ENCODE measurements at places on chromosomes 6 and 20.

DNA sequence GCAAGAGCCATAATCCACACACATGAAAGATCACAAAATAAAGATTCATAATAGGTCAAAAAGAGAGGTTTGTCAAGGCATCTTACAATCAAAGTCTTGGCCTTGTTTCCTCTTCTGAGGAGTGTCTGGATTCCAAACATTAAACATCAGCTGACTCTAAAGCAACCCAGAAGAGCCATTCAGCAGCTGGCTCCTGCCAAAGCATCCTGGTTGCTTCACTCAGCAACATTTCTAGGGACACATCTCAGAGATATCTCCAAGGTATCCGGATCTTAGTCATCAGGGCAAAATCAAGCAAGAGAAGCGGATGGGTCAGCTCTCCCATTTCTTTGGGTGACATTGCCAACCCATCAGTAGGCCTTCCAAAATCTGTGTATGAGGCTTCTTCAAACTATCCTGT is 139.6 kb downstream of the KIF6 start:
- DNase-seq: no peak

- no peak for DNase-seq
These were observed 61.1 kb upstream of the SLC22A16 start for GRCh38 chr6:110537208-110538123.

DNA sequence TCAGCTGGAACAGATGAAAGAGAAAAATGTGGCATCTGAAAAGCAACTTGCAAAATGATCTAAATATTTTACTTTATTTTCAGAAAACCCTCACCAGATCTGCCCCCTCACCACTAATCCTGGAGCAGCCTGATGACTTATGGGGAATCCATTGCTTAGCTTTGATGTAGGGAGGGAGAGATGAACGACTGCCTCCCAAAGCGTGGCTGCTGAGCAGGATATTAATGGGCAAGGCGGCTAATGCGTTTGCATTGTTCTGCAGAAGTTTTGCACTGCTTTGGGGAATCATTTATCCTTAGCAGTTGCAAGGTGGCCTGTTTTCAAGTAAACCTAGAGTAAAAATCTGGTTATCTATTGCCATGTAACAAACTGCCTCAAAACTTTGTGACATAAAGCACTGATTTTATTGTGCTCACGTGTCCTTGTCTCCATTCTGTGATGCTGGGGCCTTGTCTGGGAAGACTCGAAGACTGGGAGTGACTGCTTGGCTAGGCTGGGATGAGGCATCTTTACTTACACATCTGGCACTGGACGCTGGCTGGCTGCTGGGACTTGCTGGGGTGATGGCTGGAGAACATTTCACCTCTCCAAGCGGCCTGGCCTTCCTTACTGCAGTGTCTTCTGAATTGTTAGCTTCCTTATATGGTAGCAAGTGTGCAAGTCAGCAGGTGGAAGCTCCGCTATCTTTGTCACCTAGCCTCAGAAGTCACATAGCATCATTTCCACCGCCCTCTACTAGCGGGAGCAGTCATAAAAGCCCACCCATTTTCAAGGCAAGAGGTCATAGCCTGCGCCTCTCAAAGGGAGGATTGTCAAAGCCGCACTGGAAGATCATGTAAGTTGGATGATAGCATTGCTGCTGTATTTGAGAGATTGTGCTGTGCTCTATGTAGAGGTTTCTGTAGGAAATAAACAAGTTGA is 313.2 kb downstream of the NRN1 start:
- DNase-seq: no peak

- no peak for DNase-seq
These were observed 64.4 kb downstream of the SULF2 start for GRCh38 chr20:47720636-47721427.

DNA sequence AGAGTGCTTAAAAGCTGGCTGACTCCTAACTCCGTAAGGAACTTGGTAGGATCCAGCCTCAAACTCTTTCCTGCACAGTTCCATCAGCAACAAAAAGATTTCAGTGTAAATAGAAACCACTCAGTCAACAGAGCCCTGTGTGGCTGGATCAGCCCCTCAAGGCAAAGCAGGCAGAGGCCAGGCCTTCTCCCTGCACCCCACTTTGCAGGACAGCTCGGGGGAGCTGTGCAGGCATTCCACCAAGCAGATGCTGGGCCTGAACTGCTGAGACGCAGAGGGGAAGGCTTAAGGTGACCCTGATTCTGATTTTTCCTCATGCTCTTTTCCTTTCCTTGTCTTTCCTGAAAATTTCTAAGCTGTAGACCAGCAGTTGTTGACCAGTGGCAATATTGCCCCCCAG is 91.5 kb downstream of the NFATC2 start:
- DNase-seq: no peak

GRCh38 chr6:87756858-87757257 is 54.8 kb upstream of the AKIRIN2 start:
- peak; percentile 14 for DNase-seq

GRCh38 chr6:15769511-15770018 is 106.7 kb upstream of the DTNBP1 start:
- no peak for DNase-seq

GRCh38 chr20:24098886-24099285 is 110.3 kb upstream of the GGTLC1 start:
- no peak for DNase-seq

- DNase-seq: no peak
These were observed 1.2 kb upstream of the PLTP start for GRCh38 chr20:45913116-45913515.

DNA sequence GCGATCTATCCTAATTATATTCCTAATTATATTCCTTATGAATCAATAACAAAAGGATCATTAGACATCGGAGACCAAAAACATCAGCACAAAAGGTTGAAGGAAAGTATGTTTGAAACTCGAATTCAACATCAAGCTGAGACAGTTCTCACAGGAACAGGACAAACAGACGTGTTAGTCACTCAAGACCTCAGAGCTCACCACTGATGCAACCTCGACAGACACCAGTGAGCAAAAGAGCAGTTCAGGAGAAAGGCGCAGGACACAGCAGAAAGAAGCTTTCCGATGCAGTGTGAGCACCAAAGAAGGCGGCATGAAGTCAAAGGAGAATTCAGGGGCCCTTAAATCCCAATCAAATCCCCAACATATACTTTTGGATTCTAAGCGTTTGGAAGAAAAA is 6.3 kb upstream of the RAMACL start:
- DNase-seq: no peak

GRCh38 chr6:28606424-28607391 is 81.0 kb downstream of the GPX5 start:
- no peak for DNase-seq

GRCh38 chr20:36847009-36847709 is 28.8 kb upstream of the TLDC2 start:
- no peak for DNase-seq

- DNase-seq: no peak
These were observed 278 bp downstream of the UST start for GRCh38 chr6:148747145-148747470.

- DNase-seq: no peak
These were observed 1.9 kb upstream of the ZBTB9 start for GRCh38 chr6:33452496-33452895.

- no peak for DNase-seq
These were observed 190.0 kb downstream of the PLCB4 start for GRCh38 chr20:9258901-9259300.

DNA sequence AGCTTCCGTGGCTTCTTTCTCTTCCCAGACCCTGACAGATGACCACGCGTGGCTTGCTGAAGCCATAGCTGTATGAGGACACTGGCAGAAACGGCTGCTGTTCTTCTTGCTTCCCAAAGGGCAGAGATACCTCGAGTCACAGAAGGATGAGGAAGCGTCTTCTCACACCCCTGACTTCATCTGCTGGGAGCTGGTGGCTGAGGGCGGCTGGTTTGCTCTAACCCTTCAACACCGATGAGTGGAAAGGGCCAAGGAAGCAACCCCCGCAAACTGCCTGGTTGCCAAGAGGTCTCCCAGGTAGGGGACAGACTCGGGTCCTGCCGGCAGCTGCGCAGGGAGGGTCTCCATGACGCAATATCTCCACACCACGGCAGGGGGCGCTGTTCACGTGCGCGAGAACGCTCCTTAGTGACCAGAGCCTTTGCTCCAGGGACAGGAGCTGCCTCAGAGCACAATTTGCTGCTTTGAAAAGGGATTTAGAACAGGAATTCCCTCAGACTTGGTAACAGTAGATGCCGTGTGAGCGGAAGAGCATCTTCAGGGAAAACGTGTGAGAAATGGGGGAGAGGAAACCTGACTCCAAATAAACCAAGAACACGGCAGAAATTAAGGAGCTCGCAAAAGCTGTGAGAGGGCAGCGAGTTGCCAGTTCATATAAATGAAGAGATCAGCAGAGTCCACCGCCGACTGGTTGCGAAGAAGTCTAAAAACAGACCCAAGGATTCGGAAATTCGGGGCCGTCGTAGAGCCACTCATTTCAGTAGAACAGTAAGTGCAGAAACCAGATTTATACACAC is 80.2 kb downstream of the ERMARD start:
- peak; percentile 51 for DNase-seq

DNA sequence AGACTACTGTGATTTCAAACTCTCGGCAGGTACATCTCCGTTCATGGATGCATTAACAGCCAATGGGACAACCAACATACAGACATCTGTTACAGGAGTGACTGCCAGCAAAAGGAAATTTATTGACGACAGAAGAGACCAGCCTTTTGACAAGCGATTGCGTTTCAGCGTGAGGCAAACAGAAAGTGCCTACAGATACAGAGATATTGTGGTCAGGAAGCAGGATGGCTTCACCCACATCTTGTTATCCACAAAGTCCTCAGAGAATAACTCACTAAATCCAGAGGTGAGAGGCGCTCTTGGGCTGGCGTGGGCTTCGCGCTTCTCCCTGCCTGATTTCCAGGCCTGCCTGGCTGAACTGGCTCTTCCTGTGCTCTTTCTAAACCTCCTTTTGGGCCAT is 68.4 kb downstream of the RPP40 start:
- DNase-seq: no peak

DNA sequence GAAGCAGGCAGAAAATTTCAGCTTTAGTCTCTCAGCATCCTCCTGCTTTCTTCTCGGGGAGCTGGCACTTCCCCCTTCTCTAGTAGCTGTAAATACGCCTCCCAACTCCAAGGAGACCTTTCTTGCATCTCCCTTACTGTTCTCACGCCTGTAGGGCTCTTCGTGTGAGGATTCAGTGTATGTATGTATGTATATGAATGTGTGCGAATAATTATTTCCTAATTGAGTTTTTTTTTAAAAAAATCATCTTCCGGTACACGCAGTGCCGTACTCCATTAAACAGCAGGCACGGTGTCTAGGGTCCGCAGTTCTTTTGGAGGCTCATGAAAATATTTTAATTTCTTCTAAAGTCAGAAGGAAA is 85.4 kb downstream of the HFE start:
- no peak for DNase-seq

DNA sequence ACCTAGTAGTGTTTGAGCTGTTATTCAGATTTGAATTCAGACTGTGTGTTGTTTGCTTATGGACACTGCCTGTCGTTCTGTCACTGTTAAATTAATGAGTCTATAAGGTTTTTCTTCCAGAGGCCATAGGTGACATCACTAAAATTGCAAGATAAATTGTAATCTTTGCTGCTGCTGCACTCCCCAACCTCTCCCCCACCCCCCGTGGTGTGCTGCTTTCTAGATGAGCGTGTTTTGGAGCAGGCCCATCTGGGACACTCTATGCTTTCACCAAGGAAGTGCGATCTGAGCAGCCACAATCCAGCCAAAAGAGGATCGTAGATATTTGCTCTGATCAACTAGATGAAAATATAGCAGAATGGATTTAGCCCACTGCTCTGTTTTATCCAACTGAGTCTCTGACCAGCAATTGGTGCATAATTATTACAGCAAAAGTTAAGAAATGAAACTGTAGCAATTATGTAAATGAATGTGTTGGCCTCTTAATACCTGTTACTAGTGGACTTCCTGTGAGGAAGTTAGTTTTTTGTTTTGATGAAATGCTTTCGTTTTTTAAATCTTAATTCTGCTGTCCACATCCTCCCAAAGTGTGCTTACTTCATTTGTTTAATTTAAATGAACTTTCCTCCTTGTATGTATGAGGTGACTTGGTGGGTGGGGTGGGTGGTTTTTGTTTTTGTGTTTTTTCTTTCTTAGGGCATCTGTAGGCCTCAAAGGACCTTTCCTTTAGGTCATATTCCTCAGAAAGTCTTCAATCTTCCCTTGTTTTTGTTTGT is 58.1 kb downstream of the RPRD1B start:
- DNase-seq: no peak

DNA sequence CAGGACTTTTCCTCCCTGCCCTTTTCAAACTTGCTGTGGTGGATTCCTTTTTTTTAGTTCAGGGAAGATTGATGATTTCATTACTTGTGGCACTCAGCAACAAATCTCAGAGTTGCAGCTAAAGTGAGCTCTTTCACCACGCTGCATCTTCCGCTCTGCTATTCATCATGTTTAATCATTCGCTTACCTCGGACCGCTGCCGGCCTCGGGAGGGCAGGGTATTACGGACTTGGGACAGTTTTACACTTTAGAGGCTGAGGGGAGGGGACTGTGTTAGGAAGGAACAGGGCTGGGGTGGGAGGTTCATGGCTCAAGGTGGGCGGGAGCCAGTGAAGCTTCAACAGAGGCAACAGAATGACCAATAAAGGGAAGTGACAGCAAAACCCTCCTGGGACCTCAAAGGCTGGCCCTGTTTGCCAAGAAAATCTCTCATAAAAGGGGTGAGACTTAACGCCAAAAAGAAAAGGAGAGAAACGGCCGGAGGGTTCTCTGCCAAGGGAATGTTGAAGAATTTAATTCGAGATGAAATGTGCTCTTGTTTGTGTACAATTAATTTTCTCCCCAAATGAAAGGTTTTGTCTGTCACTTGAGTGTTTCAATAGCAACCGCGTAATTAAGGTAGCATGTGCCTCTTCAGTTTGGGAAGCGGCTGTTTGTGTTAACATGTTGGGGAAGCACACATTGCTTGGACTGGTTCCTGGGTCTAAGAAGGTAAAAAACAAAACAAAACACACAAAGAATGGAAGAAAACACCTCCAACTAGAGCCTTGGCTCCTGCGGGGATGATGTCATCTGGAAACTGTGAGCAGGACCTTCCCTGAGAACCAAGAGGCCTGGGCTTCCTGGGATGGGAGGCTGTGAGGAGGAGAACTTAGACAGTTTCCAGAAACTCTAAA is 72.5 kb upstream of the SULF2 start:
- no peak for DNase-seq

- no peak for DNase-seq
These were observed 15.4 kb upstream of the IP6K3 start for GRCh38 chr6:33761922-33762629.

DNA sequence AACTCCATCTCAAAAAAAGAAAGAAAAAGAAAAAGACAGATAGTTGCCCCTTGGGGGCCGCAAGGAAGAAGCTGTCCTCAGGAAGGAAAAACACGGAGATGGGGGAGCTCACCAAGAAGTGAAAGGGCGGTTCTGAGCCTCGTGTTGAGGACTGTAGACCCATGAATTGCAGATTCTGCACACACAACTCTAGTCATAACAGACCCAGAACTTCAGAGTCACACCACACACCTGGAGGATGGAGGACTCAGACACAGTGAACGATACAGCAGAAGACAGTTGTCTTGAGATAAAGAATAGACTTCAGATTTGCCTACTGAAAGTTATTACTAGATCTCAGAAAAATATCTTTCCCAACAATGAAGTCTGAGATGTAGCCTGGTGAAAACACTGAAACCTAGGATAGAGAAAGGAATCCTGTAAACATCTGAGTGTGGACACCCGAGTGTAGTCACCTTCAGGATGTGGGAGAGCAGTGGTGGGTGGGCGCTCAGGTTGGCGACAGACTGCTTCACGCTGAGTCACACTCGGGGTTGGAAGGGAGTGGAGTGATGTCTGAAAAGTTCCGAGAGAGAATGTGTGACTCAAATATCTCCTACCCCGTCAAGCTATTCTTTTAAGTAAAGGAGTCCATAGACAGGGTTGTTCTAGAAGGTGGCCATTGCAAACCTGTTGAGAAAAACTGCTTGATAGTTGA is 88.1 kb downstream of the MAP3K4 start:
- DNase-seq: peak; percentile 36

- DNase-seq: no peak
These were observed 551.5 kb downstream of the NKAIN2 start for GRCh38 chr6:124355146-124355545.

All from stimulated activated CD8-positive, alpha-beta memory T cell treated with anti-CD3 and anti-CD28 coated beads, Interleukin-4, amount 100 ng/mL, for 4 hours (primary cell).